H9 (cell line): ENCODE measurements at places on chromosomes 4 and X.

- DNase-seq = no peak
Observed at GRCh38 chr4:41365681-41366080, 109.0 kb downstream of the UCHL1 start.

GRCh38 chr4:94345969-94346368, 3.3 kb upstream of the HPGDS start:
- no peak for DNase-seq

DNA sequence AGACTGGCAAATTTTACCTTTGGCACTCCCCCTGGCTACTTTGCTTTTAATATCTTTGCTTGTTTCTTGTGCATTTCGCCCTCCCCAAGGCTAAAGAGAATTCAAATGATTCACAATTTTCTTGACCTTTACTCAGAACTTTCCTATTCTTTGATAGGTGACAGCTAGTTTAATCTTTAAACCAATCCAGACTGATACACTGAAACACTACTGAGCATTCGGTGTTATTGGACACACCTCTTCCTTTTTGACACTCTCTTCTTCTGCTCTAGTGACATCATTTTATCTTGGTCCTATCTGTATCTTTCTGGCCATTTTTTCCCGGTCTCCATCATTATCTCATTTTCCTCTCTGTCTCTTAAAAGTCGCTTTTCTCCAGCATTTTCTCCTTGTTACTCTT, 103.1 kb downstream of the IL1RAPL2 start:
- DNase-seq = no peak

DNA sequence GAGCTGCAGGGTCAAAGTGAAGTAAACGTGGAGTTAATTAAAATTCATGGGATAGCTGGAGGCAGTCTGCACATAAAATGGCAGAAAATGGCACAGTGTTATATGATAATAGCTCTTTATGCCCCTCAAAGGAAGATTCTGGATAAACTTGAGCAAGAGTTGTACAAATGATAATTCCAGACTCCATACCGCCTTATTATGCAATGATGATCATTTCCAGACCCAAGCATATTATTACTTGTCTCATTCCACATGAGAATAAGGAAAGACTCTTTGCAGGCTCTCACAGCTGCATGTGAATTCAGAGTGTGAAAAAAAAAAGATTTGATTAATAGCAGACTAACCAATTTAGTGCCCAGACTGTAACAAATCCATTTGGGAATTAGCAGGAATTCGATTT, 105.4 kb downstream of the STK32B start:
- no peak for DNase-seq

DNA sequence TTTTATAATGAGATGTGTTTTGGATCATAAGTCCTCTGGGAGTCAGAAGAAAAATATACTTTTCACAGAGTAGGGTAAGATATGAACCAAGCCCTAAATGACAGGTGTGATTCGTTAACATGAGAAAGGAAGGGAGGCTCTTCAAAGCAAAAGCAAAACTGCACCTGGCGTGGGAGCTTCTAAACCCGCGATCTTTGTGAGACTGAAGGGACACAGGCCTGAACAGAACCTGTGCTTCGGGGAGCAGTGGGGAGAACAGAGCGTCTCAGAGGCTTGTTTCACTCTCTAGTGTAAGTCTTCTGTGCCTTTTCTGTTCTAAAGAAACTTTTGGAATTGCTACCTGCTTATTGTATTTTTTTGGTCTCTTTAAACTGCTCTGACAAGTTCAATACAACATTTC, 30.2 kb upstream of the CYP4V2 start:
- no peak for DNase-seq

GRCh38 chr4:76594173-76594572, 159.1 kb downstream of the SHROOM3 start:
- no peak for DNase-seq

DNA sequence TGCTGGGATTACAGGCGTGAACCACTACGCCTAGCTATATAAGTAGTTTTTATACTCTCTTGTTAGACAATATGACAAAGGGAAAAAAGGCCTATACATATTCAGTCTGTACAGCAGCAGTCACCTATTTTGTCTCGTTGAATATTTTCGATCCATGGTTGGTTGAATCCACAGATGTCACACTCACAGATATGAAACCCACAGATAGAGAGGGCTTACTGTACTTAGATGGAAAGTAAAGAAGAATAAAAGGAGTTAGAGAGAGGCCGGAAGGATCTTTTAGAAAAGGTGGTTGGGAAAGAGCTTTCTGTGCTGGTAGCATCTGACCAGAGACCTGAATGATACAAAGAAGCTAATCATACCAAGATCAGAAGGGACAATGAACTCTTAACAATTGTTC, 38.3 kb upstream of the SPINK2 start:
- DNase-seq = no peak

GRCh38 chrX:44305921-44306320, 37.6 kb downstream of the EFHC2 start:
- DNase-seq = no peak
